ENCODE measurements at places on chromosomes 7 and 10.
A peak's percentile ranks its signal among the peaks of the same experiment; 100 is the strongest.

GRCh38 chr10:128498378-128498730 is 372.1 kb upstream of the MKI67 start:
- DNase-seq = no peak

DNA sequence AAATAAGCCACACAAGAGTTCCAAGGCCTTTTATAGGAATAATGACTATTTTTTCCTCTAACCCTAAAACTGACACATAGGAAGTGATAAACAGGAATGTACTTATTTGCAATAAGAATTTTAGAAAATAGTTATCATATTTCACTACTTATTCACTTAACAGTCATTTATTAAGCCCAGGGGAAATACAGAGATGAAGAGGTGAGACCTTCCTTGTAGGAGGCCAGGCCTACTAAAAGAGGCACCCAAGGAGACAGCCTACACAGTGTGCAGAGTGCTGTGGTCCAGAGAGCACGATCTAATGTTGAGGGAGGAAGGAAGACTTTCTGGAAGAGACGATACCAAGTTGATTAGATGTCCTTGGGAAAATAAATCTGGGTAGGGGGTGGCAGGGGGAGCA is 45.0 kb upstream of the PPP1R3C start:
- no peak for DNase-seq

GRCh38 chr7:73809467-73809951 is 21.3 kb upstream of the CLDN4 start:
- no peak for DNase-seq

DNA sequence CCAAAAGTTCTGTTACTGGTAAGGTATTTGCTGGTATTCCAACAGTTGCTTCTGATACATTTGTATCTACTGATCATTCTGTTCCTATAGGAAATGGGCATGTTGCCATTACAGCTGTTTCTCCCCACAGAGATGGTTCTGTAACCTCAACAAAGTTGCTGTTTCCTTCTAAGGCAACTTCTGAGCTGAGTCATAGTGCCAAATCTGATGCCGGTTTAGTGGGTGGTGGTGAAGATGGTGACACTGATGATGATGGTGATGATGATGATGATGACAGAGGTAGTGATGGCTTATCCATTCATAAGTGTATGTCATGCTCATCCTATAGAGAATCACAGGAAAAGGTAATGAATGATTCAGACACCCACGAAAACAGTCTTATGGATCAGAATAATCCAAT is 131.0 kb downstream of the AASS start:
- DNase-seq = no peak

DNA sequence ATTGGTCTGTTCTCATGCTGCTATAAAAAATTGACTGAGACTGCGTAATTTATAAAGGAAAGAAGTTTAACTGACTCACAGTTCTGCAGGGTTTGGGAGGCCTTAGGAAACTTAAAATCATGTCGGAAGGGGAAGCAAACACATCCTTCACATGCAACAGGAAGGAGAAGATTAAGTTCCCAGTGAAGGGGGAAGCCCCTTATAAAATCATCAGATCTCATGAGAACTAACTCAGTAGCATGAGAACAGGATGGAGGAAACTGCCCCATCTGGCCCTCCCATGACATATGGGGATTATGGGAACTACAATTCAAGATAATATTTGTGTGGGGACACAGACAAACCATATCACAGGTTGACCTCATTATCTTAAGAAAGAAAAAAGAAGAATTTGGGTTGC is 134.5 kb downstream of the PPP1R3A start:
- DNase-seq = no peak

- no peak for DNase-seq
Observed at GRCh38 chr10:30371954-30372353, 22.9 kb upstream of the MTPAP start.

- DNase-seq = no peak
Observed at GRCh38 chr10:35711615-35712411, 69.7 kb upstream of the FZD8 start.

DNA sequence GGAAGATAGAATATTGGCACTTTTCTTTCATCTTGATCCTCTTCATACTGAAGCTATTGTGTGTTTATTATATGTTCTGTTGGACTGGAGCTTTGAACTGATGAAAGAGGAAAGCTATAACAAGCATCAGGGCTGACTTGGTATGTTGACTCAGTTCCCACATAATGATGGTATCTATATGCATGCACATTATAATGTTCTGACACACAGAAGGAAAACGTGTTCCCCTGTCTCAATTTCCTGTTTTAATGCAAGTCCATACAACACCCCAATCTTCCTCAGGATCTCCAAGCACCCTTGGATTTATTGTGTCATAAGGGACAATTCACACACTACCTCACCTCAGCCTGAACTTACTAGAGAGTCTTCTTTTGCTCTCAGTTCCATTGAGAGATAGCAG is 8.3 kb upstream of the WASL start:
- DNase-seq = no peak

DNA sequence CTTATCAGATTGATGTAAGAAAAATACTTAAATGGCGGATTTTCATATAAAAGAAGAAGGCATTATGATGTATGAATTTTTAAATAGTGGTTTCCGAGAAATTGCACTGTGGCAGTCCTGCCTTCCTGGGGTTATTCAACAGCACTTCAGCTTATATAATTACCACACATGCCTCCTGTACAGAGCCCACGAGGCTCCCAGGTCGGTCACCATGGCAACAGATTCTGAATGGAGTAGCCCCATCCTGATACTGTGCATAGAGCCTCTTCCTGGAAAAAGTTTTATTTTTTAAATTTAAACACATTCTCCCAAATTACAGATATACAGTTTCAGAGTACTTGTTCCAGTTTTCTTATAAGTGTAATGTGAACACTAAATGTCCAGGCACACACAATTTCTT is 15.9 kb upstream of the ASB4 start:
- DNase-seq = no peak

DNA sequence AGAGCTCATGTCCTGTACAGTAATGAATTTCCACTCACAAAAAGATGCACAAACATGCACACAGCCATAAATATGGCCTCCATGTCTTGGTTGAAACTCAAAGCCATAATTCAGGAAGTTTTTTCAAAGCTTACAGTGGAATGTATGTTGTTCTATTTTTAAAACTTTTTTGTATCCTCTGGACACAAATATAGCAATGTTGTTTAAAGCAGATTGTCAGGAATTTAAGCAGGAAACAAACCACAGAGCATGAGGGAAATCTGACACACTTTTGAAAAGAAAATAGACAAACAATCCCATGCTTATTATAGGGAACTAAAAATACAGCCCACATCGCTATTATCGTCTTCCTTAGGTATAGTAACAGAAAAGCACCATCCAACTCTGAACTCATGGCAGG is 21.5 kb downstream of the LRRN3 start:
- DNase-seq = no peak

- DNase-seq = no peak
Observed at GRCh38 chr10:44309939-44310761, 74.7 kb downstream of the CXCL12 start.

GRCh38 chr7:4138866-4139265 is 543.2 kb upstream of the FOXK1 start:
- DNase-seq = no peak

GRCh38 chr7:154676422-154677073 is 326.4 kb downstream of the PAXIP1 start:
- no peak for DNase-seq

DNA sequence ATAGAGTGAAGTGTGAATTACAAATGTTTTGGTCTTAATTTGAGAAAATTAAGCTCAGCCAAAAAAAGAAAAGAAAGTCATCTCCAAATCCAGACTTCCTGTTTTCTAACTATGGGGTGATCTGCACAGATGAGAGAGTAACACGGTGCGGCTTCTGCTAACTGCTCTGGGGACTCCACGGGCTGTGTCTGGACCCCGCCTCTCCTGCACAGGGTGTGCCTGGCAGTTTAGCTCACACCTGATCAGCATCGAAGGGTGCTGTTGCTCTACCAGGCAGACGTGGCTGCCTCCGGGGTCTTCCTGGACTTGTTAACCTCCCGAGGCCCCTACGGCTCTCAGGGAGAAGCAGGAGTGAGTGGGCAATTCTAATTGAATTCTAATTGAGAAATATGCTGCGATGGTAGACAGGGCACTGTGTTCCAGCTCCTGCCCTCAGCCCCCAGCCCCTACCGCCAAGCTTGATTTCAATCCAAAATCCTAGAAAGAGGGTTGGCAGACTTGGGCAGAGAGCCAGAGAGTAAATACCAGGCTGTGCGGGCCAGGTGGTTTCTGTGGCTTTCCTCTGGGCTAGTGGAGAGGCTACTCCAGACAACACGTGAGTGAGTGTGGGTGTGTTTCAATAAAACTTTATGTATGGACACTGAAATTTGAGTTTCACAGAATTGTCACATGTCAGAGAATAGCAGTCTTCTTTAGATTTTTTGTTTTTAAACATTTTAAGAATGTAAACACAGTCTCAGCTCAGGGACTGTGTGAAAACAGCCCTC is 13.4 kb downstream of the SHH start:
- no peak for DNase-seq

GRCh38 chr7:38584443-38585210 is 46.5 kb downstream of the AMPH start:
- no peak for DNase-seq

DNA sequence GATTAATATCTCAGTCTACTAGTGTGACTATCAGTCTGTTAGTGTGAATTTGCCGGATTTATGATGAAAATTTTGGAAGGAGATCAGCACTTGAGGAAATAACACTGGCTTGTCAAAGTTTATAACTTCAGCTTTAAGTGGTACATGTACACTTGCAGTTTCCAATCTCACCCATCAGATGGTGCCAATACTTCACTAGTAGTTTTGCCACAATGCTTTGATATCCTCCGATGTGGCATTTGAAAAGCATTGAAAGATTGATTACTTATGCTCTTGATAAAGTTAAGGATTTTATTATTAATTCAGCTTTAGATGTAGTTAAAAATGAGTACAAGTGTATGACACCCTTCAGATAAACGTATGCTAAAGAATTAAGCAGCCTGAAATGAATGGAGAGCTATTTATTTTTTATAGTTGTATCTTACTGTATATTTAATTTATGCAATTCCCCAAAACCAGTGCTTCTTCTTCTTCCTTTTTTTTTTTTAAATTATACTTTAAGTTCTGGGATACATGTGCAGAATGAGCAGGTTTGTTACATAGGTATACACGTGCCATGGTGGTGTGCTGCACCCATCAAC is 98.2 kb downstream of the ANLN start:
- DNase-seq = no peak

DNA sequence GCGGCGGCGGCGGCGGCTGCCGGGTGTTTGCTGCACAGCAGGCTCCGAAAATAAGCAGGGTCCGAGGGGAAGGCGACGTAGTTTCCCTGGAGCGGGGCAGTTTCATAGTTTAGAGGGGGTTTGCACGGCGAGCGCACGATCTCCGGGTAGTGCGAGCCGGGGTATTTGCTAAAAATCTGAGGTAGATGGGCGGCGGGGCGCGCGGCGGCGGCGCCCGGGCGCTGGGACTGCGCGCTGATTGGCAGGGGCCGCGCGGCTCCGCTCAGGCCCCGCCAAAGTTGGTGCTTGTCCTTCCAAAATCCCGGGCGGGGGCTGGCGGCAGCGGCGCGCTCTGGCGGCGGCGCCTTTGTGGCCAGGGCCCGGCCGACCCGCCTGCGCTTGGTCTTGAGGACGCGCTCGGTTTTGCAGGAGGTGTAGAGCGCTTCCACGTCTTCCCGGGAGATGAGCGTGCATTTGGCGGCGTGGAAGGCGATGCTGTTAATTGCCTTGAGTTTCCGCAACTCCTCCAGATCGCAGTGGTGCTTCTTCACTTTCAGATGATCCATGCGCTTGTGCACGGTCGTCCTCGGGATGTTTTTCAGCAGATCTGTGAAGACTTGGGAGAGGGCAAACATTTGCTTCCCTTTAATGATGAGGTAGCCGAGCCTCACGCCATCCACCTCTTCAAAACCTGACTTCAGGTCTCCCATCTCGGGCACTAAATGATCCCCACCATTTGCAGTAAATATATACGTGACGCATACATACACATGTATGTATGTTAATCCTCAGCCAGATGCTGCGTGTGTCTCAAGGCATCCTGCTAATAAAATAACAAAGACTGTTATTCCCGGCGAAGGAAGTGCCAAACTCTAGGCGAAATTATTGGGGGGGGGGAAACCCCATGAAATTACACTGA is 8.1 kb downstream of the SKIDA1 start:
- peak; percentile 41 for DNase-seq

GRCh38 chr10:113108948-113109347 is 158.9 kb downstream of the TCF7L2 start:
- DNase-seq = no peak

GRCh38 chr10:120429395-120429794 is 27.6 kb upstream of the PLPP4 start:
- DNase-seq = no peak

GRCh38 chr7:101240226-101241014 is 2.8 kb upstream of the CLDN15 start:
- DNase-seq = no peak

DNA sequence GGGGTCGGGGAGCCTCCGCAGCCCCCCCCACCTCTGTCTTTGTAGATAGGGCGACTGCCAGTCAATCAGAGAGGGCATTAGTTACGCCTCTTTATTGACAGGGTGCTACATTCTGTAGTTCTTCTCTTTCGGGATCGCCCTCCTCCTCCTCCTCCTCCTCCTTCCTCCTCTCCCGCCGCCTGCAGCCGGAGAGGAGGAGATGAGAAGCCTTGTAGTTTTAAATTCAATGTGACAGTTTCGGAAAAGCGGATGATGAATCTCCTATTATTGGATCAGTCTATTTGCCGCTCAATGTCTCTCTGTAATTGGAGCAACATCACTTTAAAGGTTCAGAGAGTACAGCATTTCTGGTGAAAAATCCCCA is 587 bp upstream of the UNCX start:
- no peak for DNase-seq

- DNase-seq = no peak
Observed at GRCh38 chr7:85226361-85227085, 39.7 kb upstream of the SEMA3D start.

GRCh38 chr10:71878327-71879034 is 27.4 kb upstream of the PSAP start:
- no peak for DNase-seq

DNA sequence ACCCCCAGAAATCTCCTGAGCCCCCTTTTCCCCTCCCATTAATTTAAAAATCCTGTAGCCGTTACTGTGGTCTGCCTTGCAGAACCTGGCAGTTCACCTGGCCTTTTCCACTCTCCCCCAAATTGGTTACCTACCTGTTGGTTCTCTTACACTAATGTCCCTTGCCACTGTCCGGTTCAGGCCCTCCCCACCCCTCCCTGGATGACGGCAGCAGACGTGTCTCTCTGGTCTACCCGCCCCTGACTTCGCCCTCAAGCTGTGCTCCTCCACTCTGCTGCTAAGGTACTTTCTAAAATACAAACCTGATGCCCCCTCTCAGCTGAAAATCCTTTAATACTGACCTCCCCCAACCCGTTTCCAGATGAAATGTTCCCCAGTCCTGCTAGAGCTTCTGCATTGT is 15.6 kb upstream of the SH3PXD2A start:
- DNase-seq = no peak

- no peak for DNase-seq
Observed at GRCh38 chr10:128295003-128295402, 168.8 kb upstream of the MKI67 start.

GRCh38 chr10:23918839-23919238 is 290.1 kb upstream of the KIAA1217 start:
- DNase-seq = no peak
